ENCODE measurements at places on chromosomes 4 and X.

DNA sequence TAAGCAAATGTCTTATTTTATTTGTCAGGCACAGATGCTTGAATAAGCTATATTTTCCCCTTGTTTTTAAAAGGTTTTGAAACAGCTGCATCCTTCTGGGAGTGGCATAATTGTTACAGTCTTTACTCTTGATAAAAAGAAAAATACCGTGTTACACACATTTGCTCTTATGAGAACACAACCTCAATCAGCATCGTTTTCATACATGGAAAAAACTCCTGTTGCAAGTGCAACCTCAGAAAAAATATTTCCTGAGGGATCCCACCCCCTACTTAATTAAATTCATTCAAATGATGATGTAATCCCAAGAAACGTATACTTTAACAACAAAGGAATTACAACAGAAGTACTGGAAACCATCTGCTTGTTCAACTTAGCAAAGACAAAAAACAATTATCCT, 58.6 kb downstream of the SMAD1 start:
- no peak for DNase-seq

- DNase-seq = no peak
Measured at GRCh38 chrX:27078371-27078770, 384.8 kb downstream of the PPP4R3C start.

GRCh38 chr4:149443537-149443936, 372.1 kb downstream of the IQCM start:
- no peak for DNase-seq

DNA sequence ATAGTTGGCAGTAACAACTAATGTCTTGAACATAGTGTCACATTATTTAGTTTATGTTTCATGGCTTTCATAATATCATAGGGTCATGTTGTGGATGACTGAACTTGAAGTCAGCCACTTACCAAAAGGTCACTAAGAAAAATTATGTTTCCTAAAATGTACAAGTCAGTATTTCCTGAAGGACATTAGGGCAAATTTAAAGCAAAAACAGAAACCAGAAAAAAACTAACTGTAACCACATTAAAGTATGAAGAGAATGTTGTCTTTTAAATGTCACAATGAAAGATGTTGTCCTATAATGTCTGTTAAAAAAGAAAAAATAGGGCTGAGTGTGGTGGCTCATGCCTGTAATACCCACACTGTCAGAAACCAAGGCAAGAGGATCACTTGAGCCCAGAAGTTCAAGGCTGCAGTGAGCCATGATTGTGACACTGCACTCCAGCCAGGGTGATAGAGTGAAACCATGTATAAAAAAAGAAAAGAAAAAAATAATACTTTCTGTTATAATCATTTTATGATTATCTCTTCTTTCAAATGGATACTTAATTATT, 55.8 kb downstream of the HHIP start:
- no peak for DNase-seq

- DNase-seq = no peak
Measured at GRCh38 chrX:19024366-19024765, 40.5 kb upstream of the PHKA2 start.

GRCh38 chr4:20681271-20681670, 19.0 kb upstream of the PACRGL start:
- DNase-seq = no peak

GRCh38 chrX:7054219-7055216, 93.0 kb upstream of the STS start:
- DNase-seq = no peak

DNA sequence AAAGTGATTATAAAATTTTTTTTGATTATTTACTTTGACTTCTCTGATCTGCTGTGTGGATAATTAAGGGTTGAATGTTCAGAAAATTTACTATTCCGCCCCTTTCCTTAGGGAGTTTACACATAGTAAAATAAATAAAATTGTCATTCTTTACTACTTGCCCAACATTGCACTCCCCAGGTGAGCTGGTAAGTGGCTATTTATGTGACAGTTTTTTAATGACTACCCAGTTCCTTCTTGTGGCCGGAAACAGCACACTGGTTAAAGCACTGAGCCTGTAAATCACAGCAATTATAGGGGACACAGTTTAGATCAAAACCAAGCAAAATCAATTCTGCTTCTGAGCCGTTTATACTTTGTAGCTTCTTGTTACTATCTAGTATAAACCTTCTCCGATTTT, 158.1 kb downstream of the FHIP1A start:
- DNase-seq = no peak

DNA sequence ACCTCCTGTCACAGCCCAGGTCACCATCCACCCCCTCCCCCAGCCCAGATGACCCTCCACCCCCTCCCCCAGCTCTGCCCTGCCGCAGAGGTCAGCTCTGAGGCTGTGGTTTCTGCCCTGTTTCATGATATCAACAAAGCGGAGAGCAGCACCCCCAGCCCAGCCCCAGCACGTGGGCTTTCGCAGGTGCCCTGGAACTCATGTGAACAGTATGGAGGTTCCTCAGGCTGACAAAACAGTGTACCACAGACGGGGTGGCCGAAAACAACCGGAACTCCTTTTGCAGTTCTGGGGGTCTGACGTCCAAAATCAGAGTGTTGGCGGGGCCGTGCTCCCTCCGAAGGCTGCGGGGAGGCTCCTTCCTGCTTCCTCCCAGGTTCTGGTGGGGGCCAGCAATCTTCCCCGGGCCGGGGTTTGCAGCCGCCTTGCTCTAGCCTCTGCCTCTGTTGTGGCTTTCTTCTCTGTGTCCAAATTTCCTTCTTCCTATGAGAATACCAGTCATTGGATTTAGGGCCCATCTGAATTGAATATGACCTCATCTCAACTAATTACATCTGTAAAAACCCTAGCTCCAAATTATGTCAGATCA, 7.9 kb upstream of the PSAPL1 start:
- no peak for DNase-seq

DNA sequence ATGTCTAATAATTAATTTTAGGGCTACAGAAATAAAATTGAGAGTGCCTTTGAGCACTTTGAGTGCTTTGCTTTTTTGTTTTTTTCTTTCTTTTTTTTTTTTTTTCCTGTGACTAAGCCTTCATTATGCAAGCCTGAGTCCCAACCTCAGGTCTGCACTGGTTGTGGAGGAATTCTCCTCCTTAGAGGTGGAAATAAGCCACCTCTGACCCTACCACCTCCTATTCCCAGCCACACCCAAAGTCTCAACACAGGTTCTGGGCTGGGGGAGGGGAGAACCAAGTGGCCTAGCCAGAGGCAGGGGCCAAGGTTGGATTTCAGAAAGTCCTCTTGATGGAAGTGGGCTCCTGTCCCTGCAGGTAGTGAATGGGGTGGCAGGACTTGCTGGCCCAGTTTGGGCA, 180.2 kb downstream of the ARAP2 start:
- DNase-seq = no peak

DNA sequence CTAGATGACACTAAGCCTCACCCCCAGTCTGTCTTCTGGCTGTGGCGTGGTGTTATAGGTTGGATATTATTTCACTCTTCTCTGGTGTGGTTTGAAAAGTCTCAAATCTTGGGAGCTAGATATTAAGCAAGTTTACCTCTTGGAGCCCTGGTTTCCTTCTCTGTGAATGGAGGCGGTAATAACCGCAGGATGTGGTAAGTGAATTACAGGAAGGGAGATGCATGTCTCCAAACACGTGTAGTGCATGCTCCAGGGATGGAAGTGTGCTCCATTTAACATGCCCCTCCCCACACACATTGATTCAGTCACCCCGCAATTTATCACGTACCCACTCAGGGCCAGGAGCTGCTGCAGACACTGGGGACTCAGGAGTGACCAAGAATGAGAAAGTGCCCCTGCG, 4.9 kb downstream of the ZNF275 start:
- DNase-seq = no peak

- no peak for DNase-seq
Measured at GRCh38 chr4:105620640-105621323, 68.4 kb downstream of the ARHGEF38 start.

GRCh38 chr4:187184508-187184907, 460.9 kb upstream of the FAT1 start:
- DNase-seq = no peak

GRCh38 chr4:141195095-141195707, 25.5 kb upstream of the ZNF330 start:
- DNase-seq = no peak

DNA sequence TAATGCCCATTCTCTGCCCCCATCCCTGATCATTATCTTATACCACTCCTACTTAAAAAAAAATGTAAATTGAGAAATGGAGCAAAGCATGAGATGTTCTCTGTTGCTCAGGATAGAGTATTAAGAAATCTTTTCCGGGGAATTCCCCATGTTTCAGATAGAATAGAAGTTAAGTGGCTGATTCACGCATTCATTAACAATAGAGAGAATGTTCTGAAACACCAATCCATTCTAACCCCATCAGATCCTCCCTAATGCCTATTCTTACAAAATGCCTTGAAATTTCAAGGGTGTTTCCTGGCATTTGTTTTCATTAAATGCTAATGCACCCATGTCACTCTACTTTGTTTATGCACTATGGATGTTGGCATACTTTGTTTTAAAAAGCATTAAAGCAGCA, 101.1 kb downstream of the AREG start:
- no peak for DNase-seq

DNA sequence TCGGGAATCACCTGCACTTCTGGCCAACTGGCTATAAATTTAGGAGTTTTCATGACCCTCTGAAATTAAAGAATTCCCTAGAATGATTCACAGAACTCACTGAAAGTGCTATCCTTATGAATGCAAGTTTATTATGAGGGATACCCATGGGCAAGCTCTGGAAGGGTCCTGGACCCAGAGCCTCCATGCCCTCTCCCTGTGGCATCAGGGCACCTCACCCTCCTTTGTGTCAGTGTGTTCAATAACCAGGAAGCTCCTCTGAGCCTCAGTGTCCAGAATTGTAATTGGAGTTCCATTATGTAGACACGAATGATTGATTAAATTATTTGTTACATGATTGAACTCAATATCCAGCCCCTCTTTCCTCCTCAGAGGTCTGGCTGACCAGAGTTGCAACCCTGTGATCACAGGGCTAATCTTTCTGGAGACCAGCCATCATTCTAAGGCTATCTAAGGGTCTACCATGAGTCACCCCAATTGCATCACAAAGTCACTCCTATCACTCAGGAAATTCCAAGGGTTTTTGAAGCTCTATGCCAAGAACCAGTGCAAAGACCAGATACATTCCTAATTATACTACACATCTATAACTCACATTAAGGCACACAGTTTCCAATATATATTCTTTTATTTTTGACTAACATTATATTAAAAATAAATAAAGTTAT, 8.9 kb downstream of the ANXA3 start:
- DNase-seq = no peak

DNA sequence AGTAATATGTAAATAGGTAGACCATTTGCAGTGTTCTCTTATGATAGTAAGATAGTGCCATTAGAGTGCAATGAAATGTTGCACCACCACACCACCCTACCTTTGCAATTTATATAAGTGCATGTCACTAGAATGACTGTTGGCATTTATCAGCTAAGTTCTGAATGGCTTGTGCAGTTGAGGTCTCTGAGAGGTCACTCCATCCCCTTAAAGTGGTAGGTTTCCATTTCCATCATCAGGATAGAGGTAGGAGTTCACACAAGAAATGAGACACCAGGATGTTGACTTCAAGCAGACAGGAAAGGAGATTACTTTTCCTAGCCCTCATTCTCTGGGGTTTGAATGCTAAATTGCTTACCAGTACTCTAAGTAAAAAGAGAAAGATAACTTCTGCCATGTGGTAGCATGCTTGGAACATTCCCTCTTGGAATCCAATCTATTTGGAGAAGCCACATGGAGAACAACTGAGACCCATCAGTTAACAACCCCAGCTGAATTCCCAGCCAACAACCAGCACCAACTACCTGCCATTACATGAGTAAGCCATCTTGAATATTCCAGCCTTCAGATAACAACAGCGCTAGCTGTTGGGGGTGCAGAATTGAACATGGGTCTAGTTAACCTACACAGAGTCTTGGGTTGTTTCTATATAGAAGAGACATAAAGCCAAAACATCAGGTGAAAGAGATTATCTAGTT, 6.7 kb upstream of the LRBA start:
- no peak for DNase-seq

GRCh38 chrX:81957900-81958545, 756.1 kb downstream of the SH3BGRL start:
- DNase-seq = no peak

- no peak for DNase-seq
Measured at GRCh38 chr4:70709611-70710205, 12.1 kb upstream of the RUFY3 start.

GRCh38 chr4:1693131-1693896, 9.2 kb upstream of the FAM53A start:
- DNase-seq = peak; percentile 65

GRCh38 chrX:1041091-1041490, 171.4 kb downstream of the CRLF2 start:
- DNase-seq = no peak

- DNase-seq = no peak
Measured at GRCh38 chr4:150656891-150657290, 74.9 kb downstream of the MAB21L2 start.

DNA sequence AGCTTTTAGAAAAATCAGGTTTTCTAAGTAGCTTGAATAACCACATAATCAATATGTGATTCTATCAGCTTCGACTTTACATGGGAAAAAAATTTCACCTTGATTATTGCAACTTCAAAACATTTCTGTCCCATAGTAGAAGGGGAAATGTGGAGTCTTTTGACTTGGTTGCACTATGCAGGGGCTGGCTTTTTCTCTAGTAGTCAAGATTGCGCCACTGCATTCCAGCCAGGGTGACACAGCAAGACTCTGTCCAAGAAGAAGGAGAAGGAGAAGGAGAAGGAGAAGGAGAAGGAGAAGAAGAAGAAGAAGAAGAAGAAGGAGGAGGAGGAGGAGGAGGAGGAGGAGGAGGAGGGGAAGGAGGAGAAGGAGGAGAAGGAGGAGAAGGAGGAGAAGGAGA, 84.9 kb downstream of the MAML3 start:
- DNase-seq = no peak

GRCh38 chrX:25083661-25084060, 67.9 kb upstream of the ARX start:
- DNase-seq = no peak

DNA sequence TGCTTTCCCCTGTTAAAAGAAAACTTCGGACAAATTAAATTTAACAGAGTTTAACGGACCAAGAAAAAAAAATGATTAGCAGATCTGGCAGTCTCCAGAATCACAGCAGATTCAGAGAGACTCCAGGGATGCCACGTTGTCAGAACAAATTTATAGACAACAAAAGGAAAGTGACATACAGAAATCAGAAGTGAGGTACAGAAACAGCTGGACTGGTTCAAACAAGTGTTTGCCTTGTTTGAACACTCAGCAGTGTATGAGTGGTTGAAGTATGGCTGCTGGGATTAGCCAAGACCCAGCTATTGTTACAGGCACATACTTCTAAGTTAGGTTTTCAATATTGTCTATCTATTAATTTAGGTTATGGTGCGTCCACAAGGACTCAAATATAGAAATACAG, 19.1 kb downstream of the PIR start:
- DNase-seq = no peak

DNA sequence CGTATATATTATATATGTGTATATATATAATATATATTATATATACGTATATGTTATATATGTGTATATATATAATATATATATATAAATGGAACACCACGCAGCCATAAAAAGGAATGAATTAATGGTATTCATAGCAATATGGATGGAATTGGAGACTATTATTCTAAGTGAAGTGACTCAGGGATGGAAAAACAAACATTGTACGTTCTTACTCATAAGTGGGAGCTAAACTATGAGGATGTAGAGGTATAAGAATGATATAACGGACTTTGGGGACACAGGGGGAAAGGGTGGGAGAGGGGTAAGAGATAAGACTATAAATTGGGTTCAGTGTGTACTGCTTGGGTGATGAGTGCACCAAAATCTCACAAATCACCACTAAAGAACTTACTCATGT, 1388.9 kb downstream of the C4orf33 start:
- DNase-seq = no peak

- no peak for DNase-seq
Measured at GRCh38 chr4:185894481-185894880, 82.5 kb upstream of the SORBS2 start.
